ENCODE measurements at places on chromosomes 1 and 21.
A peak's percentile ranks its signal among the peaks of the same experiment; 100 is the strongest.

DNA sequence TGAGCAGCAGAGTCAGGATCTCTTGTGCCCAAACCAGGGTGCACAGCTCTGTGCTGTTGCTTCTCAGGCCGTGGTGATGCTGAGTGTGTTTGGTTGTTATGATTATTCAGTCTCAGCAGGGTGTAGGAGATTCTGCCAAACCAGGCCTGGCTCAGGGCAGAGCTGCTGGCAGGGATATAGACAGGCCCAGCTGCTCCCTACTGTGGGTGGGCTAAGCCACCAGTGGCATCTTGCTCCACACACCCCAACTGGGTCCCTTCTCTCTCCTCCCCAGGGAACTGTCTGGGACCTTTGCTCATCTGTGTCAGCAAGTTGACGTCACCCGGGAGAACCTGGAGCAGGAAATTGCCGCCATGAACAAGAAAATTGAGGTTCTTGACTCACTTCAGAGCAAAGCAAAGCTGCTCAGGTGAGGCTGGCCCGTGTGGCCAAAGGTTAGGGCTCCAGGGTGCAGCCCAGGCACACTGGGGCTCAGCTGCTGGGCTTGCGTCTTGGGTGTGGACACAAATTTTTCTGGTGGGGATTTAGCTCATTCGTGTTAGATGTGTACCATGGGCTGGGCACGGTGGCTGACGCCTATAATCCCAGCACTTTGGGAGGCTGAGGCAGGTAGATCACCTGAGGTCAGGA is 9.9 kb upstream of the MIIP start:
- no peak for DNase-seq

DNA sequence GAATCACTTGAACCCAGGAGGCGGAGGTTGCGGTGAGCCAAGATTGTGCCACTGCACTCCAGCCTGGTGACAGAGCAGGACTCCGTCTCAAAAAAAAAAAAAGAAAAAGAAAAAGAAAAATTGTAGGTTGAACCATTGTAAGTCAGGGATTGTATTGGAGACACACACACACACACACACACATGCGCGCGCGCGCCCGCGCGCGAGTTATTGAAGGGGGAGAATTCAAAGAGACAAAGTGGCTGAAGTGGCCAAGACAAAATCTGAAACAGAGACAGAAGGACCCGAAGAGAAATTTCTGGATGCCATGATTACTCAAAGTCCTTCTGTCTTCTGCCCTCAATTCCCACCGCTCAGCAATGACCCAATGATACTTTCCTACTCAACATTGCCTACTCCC is 3.7 kb upstream of the KLHDC9 start:
- DNase-seq = no peak

GRCh38 chr21:38244885-38245869 is 11.6 kb upstream of the KCNJ15 start:
- DNase-seq = peak; percentile 99

GRCh38 chr1:108200687-108201051 is 526 bp upstream of the SLC25A24 start:
- peak; percentile 57 for DNase-seq

DNA sequence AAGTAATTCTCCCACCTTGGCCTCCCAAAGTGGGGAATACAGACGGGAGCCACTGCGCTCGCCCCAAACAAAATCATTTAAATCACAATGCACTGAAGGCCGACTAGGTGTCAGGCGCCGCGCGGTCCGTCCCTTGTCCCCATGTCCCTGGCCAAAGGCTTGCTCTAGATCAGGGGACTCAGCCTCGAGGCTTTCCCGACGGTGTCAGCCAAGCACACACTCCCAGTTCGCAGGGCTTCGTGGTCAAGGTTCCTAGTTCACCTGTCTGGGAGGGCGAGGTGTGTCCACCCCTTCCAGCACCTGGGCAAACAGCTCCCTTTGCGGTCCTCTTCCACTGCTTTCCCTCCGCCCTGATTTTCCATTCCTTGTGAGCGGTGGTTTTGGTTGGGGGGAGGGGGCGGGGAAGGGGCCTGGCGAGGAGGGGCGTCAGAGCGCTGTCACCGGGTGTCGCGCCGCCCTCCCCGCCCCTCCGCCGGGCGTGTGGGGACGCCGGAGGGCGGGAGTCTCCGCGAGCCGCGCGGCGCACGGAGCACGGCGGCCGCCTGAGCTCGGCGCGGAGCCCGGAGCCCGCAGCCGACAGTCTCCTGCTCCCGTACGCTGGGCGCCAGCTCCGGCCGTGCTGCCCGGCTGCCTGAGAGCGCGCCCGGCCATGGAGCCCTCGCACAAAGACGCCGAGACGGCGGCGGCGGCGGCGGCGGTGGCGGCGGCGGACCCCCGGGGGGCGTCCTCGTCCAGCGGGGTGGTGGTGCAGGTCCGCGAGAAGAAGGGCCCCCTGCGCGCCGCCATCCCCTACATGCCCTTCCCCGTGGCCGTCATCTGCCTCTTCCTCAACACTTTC is at the start of gene STUM:
Gene STUM (plus strand): TSS at position 509 of the 838 bp plus-strand sequence. CDS start 141 bp downstream, at position 650.
- no peak for DNase-seq

GRCh38 chr1:21028520-21029145 is 148.1 kb downstream of the EIF4G3 start:
- no peak for DNase-seq

- no peak for DNase-seq
These were observed 10.4 kb upstream of the KCNK1 start for GRCh38 chr1:233603478-233603877.

- no peak for DNase-seq
These were observed 14.9 kb downstream of the TARDBP start for GRCh38 chr1:11027316-11027715.

GRCh38 chr1:97938285-97938642 is 17.4 kb upstream of the DPYD start:
- DNase-seq = no peak

- DNase-seq = peak; percentile 16
These were observed 103.8 kb downstream of the BRINP3 start for GRCh38 chr1:190373705-190374336.

DNA sequence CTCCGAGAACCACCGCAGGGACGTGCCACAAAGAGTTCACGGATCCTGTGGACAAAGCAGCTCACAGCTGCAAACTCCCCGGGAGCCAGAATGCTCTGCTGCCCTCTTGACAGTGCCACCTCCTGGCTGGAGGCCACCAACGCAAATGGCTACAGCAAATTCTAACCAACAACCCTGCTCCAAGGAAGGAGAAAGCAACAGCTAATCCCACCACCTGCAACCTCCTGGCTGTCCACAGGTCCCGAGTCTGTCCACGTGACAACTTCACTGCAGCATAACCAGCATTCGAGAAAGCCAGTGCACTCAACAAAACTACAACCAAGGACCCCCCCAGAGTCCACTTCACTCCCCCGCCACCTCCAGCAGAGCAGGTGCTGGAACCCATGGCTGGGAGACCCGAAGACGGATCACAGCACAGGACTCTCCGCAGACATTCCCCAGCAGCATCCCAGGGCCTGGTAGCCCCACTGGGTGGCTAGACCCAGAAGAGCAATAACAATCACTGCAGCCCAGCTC is 17.3 kb downstream of the POFUT2 start:
- DNase-seq = no peak

DNA sequence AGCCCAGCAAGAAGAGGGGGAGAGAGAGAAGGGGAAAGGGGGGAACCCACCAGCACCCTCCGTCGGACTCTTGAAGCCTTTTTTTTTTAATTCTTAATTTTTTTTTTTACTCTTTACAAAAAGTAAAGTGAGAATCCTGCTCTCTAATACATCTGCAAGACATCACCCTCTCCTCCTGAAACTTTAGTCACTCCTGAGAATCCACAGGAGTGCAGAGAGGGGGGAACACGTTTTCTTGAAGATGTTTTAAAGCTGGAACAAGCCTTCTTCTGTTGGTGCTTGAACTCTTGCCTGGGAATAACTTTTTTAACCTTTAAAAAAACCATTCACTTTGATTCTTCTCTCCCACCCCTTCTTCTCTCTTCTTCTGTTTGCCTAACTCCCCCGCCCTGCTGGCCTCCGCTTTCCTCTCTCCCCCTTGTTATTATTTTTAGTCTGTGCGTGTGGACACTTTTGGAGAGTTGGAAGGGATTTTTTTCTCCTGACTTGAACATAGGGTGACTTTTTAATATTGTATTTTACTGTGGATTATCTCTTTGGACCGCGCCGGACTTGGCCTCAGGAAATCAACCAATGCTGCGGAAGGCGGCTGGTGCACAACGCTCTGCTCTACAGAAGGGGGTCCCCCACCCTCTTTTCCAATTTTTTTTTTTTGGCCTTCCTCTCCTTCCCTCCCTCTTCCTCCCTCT is 383 bp upstream of the PRRX1 start:
- no peak for DNase-seq

DNA sequence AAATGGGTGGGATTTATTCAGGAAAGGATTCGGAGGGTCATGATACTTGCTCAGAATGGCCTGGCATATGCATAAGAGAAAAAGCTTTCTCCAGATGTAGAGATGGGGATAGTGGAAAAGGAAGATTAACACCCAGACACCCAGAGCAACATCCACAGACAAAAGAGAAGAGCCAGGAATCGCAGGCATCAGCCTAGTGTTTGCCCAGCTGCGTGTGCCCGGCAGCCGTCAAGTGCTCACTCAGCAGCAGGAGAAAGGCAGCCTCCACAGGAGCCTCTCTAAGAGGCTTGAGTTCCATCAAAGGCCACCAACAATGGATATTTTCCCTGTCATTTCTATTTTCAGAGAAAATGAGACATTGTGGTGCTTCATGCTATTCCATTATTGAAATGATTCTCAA is 54.7 kb downstream of the NTPCR start:
- DNase-seq = no peak

- no peak for DNase-seq
These were observed 116.5 kb downstream of the MRPL39 start for GRCh38 chr21:25490742-25491141.

DNA sequence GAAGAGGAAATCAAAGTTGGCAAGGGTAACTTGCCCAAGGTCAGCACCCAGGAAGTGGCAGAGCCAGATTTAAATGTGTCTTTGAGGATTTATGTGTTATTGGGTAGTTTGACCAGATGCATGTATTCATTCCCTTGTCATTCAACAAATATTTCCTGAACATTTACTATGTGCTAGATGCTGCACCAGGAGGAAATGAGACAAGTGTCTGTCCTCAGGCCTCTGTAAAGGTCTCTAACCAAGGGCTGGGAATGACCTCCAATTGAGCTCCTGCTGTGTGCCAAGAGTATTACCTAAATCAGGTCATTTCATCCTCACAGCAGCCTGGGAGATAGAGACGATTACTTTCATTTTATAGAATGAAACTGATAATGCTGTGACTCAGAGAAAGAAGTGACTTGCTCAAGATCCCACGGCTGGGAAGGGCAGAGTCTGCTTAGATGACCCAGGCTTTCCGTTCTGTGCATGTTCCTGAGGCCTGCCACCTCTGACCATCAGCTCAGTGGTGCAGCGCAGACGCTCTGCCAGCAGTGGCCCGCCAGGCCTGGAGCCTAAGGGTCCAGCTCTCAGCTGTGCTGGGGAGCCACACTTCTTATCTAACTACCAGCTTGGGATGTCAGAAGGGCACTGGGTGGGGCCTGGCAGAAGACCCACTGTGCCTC is 3.5 kb upstream of the TTC22 start:
- DNase-seq = peak; percentile 67

DNA sequence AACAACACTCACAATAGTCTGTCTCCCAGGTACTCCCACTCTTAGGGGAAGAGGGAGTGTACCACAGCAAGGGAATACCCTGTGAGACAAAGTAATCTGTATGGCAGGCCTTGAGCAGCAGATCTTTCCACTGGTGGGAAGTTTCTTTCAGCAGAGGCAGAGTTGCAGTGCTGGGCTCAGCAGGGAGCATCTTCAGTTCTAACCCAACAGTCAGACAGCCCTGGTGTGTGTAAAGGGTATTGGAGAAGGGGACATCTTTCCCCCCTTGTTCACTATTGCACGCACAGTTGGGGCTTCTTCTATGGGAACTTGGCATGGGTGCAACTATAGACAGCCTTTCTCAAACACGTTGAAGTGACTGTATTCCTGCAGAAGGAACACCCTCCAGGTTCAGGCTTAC is 159.4 kb upstream of the DPT start:
- DNase-seq = no peak

DNA sequence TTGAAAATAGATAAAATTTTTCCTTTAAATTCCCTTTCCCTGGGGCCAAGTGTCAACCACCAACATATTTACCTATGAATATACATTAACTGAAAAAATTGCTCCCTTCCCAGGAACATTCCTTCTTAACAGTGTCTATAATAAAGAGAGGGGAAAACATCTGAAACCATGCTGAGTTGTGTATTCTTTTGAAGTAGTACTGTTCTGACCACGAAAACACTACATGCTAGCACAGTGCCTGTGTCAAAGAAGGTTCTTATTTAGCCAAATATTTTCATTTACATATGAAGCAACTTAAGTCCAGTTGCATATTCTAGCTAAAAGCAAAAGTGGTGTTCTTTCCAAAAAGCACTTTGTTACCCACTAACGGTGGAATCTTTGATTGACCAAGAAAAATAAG is 311.2 kb downstream of the VAV3 start:
- DNase-seq = no peak

GRCh38 chr1:197062692-197063091 is 4.4 kb downstream of the F13B start:
- DNase-seq = no peak

DNA sequence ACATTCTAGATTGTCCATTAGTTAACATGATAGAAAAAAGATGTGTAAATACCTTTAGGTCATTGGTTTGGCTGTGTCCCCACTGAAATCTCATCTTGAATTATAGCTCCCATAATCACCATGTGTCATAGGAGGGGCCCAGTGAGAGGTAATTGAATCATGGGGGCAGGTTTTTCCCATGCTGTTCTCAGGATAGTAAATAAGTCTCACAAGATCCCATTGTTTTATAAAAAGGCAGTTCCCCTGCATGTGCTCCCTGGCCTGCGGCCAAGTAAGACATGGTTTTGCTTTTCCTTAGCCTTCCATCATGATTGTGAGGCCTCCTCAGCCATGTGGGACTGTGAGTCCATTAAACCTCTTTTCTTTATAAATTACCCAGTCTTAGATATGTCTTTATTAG is 32.5 kb upstream of the SLC44A5 start:
- no peak for DNase-seq

GRCh38 chr1:156119503-156120209 is 5.1 kb downstream of the LMNA start:
- peak; percentile 58 for DNase-seq

DNA sequence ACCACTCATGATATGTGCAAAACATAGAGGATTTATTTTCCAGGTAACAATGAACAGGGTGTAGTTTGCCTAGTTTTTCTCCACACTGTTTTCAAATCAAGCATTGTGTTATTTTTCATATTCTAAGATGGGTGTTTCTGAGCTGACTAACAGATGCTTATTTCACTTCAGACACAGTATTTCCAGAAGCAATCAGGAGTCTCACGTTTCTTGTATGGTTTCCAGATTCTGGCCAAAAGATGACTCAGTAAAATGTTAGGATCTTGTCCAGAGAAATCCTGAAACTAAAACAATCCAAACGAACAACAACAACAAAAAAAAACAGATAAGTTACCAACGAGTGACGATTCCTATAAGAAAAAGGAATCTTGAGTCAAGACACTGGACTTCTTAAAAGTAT is 5.3 kb downstream of the UTS2 start:
- DNase-seq = no peak

DNA sequence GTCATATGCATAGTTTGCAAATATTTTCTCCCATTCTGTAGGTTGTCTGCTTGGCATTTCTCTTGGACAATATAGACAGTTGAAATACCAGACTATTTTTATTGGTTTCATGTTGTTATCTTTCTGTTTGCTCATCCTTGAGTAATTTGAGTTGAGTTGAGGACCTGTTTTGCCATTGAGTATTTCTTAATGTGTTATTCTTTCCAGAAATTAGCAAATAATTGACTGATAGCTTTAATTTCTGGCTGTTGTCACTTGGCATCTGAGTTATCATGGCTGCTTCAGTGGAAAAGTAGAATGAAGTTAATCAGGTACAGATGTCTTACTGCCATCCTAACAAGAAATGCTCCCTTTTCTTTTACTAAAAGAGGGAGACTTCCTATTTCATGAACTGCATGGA is 264.8 kb upstream of the DUSP10 start:
- no peak for DNase-seq

Data from RCC 7860 (cell line).